Thymus (tissue), 14 donors: ENCODE measurements at places on chromosomes 3 and 15. TPM values are rescaled to one million over a fixed set of nuclear protein-coding genes. Genes with fewer than 3 reads are reported as not detected.

DNA sequence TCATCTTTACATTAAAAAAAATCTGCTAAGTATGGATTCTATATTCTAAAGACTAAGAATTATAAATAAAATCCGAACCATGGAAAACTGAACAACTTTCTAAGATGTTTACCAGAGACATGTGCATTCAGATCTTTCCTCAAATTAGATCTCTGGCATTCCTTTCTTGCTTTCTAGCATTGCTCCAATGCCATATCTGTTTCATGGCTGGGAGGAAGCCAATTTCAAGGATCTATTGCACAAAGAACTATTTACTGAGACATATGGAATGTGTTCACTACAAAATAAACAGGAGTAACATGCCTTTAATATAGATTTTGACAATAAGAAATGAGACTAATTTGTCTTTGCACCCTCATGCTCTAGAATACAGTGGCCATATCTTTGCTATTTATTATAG is 45.1 kb upstream of the NANOGP8 start:
- DNase-seq: no peak

DNA sequence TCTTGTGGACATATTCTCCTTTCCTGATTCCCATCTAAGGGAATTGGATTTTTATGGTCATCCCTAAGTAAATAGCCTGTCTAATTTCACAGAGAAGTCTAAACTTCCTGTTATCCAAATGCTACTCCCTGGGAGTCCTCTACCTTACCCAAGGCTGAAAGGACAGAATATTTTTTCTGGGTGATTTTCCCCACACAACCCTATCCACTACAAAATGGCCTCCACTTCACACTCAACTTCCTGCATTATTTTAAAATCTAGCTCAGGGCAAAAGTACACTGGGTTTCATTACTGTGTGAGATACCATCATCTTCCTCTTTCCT is 77.5 kb upstream of the ABI3BP start:
- DNase-seq: no peak

- no peak for DNase-seq
Measured at GRCh38 chr15:78676424-78677110, 35.6 kb upstream of the CHRNB4 start.

GRCh38 chr3:73576999-73577461 is 47.7 kb downstream of the PDZRN3 start:
- no peak for DNase-seq

DNA sequence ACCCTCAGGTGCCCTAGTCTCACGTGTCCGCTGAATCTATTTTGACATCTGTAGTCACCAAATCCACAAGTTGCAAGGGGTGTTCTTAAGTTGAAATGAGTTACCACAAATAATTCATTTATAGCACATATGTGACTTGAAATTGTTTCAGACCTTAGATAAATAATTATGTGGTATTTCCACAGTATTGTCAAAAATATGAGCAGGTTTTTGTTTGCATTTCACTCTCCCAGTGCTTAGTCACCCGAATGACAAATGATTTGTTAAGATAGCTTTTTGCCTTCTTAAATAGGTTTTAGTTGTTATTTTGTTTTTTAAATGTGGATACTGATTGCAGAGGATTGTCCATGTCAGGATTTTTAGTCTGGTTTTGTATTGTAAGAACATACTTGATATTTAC is 2.6 kb downstream of the MFSD1 start:
- DNase-seq: no peak

- no peak for DNase-seq
Measured at GRCh38 chr3:62325896-62326295, 47.5 kb downstream of the FEZF2 start.

- DNase-seq: no peak
Measured at GRCh38 chr15:70566047-70566835, 197.1 kb downstream of the UACA start.

GRCh38 chr3:149767720-149768119 is 15.4 kb upstream of the COMMD2 start:
- DNase-seq: no peak

- no peak for DNase-seq
Measured at GRCh38 chr3:185371306-185372074, 8.6 kb downstream of the MAP3K13 start.

GRCh38 chr3:20984594-20985205 is 766.3 kb downstream of the ZNF385D start:
- DNase-seq: no peak

- DNase-seq: no peak
Measured at GRCh38 chr15:39814489-39814888, 31.8 kb upstream of the FSIP1 start.

- no peak for DNase-seq
Measured at GRCh38 chr3:172151651-172152649, 112.6 kb downstream of the FNDC3B start.

GRCh38 chr15:48510976-48511375 is 134.5 kb downstream of the FBN1 start:
- no peak for DNase-seq

- DNase-seq: no peak
Measured at GRCh38 chr15:92399271-92399950, 5.7 kb downstream of the ST8SIA2 start.

- DNase-seq: no peak
Measured at GRCh38 chr3:184725176-184725719, 13.4 kb upstream of the MAGEF1 start.

GRCh38 chr3:149448331-149448831 is 26.1 kb upstream of the TM4SF4 start:
- no peak for DNase-seq

GRCh38 chr15:82852941-82853561 is 43.6 kb downstream of the WHAMM start:
- no peak for DNase-seq

GRCh38 chr15:88674661-88675060 is 35.8 kb downstream of the ISG20 start:
- no peak for DNase-seq

- no peak for DNase-seq
Measured at GRCh38 chr3:42226470-42227425, 39.2 kb downstream of the CCK start.

DNA sequence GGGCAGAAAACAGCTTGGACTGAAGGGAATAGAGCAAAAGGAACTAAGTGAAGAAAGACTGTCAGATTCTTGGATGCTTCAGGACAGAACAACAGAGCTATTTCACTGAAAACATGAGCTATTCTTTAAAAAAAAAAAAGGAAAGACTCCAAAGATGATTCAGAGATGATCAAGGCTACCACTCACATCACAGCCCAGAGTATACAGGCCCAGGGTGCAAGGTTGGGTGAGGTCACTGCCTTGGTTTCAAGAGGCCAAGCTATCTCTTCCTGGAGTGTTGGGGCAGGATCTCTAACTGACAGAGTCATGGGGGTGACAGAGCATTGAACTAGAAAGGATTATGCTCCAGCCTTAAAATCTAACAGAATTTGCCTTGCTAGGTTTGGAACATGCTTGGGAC is 118.1 kb downstream of the AGBL1 start:
- DNase-seq: no peak

GRCh38 chr3:193780810-193781478 is 187.9 kb downstream of the OPA1 start:
- peak; percentile 22 for DNase-seq

GRCh38 chr3:134481166-134481565 is 4.6 kb downstream of the ANAPC13 start:
- DNase-seq: no peak

DNA sequence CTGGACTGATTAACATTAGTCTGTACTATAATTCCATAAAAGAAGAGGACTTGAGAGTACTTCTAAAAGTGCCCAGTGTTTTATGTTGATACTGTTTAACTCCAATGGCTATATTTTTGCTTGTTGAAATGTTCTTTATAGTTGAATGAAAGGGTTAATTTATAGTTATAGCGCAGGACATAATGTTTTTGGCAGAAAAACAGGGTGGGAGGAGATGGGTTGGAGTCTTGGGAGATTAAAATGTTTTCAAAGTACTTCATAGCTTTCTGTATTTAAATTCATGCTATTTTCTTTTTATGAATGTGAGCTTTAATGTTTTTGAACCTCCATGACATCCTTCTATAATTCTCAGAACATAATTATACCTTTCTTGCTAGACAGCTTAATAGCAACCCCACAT is 108.2 kb downstream of the CNTN3 start:
- DNase-seq: no peak

DNA sequence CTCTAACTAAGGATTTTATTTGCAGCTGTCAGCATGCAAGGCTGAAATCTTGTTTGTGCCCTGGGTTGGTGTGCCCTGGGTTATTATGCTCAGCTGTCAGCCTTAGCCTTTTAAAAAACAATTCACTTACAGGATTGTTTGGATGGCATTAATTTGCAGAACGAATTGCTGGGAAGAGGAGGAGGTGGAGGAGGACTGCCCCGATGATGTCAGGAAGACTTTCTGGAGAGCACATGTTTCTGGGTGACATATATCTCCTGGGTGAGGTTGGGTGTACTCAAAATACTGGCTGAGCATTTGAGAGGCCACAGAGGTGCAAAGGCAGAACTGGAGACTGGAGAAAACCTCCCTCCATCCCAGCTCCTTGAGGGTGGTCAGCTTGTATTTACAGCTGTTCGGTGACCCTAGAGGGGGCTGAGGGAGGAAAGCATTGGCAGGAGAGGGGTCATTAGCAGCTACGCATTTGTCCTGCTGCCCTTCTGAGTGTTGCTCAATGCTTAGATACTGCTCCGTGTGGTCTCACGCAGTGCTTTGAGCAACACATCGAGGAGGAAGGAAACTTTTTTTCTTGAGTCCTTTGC is 59.8 kb upstream of the PSMD6 start:
- DNase-seq: no peak

DNA sequence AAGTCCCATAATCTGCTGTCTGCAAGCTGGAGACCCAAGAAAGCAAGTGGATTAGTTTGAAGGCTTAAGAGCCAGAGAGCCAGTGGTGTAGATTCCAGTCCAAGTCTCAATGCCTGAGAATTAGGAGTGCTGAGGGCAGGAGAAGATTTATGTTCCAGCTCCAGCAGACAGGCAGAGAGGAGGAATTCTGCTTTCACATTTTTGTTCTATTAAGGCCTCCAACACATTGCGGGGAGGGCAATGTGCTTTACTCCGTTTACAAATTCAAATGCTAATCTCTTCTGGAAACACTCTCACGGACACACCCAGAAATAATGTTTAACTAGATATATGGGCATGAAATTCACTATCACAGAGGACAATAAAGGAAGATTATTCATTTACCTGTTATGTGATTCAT is 54.0 kb downstream of the DPH6 start:
- no peak for DNase-seq

GRCh38 chr3:109713288-109713687 is 375.9 kb upstream of the DPPA4 start:
- no peak for DNase-seq

MUC13 gene
- 0.05 TPM for total RNA-seq

B2M gene
- total RNA-seq: 6,445 TPM

ECT2 gene
- total RNA-seq: 39.0 TPM

CLDN18 gene
- total RNA-seq: 0.28 TPM

NCKIPSD gene
- total RNA-seq: 8.8 TPM

CLDN11 gene
- 0.47 TPM for total RNA-seq

SERPINI2 gene
- total RNA-seq: 0.19 TPM

ALS2CL gene
- 4.3 TPM for total RNA-seq
